ENCODE measurements at places on chromosomes 6 and 20.

DNA sequence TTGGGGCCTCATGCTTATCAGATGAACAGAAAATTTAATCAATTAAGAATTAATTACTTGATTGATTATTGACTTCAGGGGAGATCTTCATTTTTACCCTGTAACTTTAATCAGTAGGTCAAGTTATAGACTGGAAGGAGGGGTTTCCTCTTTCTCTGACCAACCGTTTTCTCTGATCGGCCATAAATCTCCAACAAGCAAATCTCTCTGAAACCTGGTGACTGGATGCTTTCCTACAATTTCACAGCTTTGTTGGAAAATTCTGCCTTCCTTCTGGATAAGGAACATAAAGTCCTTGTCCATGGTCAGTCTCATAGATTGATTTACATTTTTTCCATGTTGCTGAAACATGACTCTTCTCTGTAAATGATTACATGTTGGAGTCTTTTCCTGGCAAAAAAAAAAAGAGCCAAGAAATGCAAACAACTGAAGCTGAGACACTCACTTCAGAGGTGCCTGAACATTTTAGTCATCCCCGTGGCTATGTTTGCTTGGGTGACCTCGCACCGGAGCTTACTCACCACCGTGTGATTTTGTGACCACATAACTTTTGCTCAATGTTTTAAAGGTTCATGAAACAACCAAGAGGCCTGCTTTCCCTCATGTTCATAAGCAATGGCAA, 31.0 kb downstream of the IRF4 start:
- peak; percentile 77 for DNase-seq

- DNase-seq: no peak
Measured at GRCh38 chr6:37426058-37426944, 6.7 kb upstream of the CMTR1 start.

DNA sequence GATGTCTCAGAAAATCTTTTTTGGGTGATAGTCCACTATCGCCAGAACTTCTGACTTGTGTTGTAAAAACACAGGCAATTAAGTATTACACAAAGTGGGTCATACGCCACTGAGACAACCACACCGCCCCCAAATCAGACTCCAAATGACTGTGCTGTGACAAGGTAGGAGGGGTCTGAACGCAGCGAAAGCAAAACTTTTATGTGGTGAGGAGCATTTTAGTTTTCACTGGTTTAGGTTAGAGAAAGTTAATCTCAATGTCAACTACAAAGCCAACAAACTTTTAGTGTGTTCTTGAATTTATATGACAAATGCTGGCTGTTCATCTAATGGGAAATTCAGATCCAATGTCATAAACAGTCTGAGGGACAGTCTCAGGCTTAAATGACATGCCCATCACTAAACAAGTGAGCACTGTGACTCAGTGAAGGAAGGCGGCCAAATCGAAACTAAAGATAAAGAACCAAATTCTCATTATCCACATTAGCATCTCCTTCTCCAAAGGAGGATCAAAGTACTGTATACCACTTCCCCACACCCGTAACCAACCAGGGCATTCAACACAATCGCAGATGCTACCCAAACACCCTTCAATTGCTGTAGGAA, 186.7 kb downstream of the GJA10 start:
- no peak for DNase-seq

DNA sequence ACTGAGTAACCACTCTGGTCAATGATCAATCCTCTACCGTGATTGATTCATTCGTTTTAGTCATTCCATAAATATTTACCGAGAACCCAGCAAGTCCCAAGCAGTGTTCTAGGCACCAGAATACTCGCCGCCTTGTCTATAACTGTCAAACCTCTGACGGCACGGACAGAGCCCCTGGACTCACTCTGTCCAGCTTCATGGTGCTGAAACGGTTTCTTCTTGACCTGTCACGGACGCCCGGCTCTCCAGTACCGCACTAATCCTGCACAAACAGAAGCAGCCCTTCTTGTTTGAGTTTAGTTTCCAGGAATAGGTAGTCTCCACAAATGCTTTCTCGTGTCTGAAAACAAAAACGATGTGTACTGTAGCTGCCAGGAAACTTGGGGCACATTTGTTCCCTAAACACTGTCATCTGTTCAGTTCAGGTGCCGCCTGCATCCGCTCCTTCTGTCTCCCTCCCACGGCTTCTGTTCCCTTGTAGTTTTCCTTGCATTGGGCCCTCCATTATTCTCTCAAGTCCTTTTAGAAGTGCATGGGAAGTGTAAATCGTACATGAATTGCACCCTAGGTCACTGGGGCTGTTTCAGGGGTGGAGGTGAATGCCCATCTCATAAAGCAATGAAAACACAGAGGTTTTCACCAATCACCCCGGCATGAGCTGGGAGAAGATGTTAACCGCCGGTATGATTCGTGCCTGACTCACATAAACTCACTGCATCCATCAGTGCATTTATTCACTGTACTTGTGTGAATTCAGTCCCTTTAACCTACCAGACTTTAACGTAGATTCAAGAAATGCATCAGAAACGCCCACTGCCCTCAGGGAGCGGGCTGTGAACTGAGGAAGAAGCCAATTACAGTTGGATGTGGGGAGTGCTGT, 209.3 kb upstream of the CDH4 start:
- no peak for DNase-seq

- no peak for DNase-seq
Measured at GRCh38 chr6:148972481-148972880, 225.7 kb downstream of the UST start.
